Cortex of kidney (tissue), 1 donor: ENCODE measurements at places on chromosomes 5 and 9.

DNA sequence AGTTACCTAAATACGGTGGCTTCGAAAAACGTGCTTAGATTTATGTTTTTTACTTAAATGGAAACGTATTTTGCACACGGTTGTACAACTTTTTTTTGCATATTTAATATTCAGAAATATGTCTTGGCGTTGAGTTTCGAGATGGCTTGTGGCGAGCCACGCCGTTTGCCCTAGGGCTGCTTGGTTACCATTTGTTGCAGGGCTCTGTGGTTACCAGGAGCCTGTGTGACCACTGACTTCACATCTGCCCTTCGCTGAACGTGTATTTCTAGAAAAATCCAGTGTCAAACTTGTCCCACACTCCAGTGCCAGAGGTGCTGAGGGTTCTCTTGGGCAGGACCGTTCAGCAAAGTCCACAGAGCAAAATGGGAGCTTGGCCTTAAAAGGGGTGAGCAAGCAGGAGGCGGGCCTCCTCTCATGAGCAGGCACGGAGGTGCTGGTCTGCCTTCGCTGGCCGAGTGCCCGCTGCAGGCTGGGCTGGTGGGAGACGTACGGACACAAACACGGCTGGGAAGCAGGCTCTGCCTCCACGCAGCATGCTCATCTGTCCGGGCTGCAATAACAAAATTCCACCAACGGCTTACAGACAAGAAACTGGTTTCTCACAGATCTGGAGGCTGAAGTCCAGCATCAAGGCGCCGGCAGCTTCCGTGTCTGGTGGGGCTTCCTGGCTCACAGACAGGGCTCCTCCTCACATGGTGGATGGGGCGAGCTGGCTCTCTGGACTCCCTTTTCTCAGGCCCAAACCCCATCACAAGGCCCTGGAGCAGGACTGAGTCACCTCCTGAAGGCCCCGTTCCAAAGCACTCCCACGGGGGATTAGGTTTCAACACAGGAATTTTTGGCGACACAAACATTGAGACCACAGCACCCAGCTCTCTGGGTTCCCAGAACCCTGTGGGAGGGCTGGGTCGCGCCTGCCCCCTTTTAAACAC lies 5.4 kb downstream of the MRPL36 start:
- no peak for DNase-seq

DNA sequence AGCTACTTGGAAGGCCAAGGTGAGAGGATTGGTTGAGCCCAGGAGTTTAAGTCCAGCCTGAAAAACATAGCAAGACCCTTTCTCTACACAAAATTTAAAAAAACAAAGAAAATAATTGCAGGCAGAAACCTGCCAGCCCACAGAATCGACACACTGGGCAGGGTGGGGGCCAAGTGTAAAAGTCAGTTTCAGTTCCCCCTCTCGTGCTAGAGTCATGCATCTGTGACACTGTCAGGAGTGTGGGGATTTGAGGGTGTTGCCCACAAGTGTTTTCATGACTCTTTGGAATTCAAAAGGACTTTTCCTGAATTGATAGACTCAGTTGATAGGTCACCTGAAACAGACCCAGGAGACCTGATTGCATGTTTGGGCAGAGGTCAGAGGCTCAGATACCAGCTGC lies 47.6 kb downstream of the PRRC2B start:
- no peak for DNase-seq

DNA sequence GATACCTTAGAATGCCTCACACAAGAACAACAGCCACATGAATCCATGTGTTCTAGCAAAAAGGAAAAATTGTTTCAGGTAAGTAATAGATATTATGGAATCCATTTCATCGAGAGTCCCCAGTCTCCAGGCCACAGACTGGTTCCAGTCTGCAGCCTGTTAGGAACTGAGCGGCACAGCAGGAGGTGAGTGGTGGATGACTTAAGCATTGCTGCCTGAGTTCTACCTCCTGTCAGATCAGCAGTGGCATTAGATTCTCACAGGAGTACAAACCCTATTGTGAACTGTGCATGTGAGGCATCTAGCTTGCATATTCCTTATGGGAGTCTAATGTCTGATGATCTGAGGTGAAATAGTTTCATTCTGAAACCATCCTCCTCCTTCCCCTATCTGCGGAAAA lies 207.0 kb downstream of the CSNK1G3 start:
- DNase-seq = no peak

- DNase-seq = no peak
These were observed 26.1 kb downstream of the AP3B1 start for GRCh38 chr5:78268356-78268755.

DNA sequence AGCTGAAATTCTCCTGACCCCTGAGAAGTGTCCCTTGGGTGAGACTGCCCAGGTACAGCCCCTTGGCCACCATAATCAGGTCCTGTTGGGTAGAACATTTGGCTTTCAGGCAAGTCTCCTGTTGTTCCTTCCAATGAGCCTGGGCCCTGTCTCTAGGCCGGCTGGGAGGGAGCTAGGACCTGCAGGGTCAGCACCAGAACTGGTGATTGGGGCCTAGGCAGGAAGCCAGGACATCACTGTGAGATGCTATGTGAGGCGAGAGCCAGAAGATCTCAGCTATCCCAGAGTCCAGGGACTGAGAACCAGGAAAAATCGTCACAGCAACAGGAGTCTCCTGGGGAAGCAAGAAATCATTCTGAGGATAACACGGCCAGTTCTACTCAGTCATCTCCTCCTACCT lies 51.5 kb downstream of the PCDH1 start:
- no peak for DNase-seq

DNA sequence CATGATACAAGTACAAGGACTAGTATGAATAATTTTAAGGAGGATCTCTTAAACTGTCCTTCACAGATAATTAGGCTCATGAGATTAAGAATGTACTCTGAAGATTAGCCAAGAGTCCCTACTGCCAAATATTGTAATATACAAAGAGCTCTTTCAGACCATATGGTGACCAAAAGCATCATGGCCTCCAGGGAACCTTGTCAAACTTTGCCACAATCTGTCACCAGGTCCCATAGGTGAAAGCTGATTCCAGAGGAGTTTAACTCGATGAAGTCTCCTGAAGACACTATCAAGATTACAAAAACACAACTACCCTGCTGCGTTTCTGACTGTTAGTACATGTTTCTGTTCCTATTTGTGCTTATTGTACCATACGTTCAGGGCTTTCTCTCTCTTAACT lies 395.4 kb upstream of the ITGA1 start:
- DNase-seq = no peak

- DNase-seq = no peak
These were observed 69.9 kb downstream of the RCL1 start for GRCh38 chr9:4862506-4863250.

GRCh38 chr9:1941989-1942388 lies 73.2 kb upstream of the SMARCA2 start:
- no peak for DNase-seq

GRCh38 chr5:40441733-40442132 lies 238.0 kb upstream of the PTGER4 start:
- DNase-seq = no peak

GRCh38 chr5:11608530-11608929 lies 295.7 kb downstream of the CTNND2 start:
- DNase-seq = no peak

DNA sequence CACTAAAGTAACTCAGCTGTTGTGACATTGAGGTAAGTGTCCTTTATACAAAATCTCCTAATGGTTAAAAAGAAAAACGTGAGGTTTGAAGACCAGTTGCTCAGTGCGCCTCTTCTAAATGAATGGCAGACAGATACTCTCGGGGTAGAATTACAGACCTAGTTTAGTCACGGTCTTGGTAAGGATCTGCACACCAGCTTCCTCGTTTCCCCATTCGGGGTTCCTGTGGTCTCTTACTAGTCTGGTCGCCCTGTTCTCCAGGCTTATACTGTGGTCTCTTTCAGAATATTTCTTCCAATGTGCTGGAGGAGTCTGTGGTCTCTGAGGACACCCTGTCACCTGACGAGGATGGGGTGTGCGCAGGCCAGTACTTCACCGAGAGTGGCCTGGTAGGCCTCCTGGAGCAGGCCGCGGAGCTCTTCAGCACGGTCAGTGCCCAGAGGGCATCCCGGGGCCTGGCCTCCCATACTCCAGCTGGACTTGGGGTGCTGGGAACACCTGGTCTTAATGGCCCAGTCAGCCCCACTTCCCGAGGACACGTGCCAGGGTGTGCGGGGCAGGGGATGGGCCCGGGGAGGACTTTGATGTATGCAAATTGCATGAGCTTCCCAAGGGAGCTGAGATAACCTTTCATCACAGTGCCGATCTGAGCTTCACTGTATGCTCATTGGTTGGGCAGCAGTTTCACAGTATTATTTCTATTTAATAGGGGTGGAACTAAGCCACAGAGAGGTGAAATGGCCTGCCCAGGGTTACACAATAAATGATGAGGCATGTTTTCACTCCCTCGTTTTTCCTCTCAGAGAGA lies 224.5 kb downstream of the DOCK8 start:
- no peak for DNase-seq
